ENCODE measurements at places on chromosomes 6 and 20.
A peak's percentile ranks its signal among the peaks of the same experiment; 100 is the strongest.

GRCh38 chr20:1331801-1332453, 3.0 kb upstream of the SDCBP2 start:
- ATAC-seq: no peak

GRCh38 chr6:43171707-43172103, 636 bp downstream of the SRF start:
- ATAC-seq: no peak

GRCh38 chr6:15501826-15502445, 160.9 kb downstream of the DTNBP1 start:
- ATAC-seq: no peak

DNA sequence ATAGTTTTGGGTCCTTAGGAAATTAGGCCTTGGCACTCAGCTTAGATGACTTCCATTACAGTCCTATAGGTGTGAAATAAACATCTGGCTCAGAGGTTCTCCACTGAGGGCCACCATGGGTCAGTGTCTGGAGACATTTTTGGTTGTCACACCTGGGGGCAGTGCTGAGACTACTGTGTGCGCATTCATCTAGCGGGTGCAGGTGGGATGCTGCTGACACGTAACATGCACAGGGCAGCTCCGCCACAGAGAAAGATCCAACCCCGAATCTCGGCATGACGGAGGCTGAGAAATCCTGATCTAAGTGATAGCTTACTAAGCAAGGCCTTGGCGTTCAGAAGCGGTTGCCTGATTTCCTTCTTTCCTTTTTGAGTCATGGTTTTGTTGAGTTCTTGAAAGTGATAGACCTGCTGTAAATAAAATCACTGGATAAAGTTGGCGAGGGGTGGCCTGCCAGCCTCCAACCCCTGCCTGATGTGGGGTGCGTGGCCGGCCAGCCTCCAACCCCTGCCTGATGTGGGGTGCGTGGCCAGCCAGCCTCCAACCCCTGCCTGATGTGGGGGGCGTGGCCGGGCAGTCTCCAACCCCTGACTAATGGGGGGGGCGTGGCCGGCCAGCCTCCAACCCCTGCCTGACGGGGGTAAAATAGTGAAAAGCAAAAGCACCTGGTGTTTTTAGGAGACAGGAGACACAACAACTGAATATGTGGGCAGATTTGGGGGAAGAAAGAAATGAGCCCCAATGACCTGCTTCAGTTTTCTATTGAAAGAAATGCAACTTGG, 158.1 kb downstream of the CDH26 start:
- no peak for ATAC-seq

GRCh38 chr20:62358171-62359042, 8.7 kb downstream of the LAMA5 start:
- ATAC-seq: peak; percentile 21

- no peak for ATAC-seq
Measured at GRCh38 chr20:13910492-13910891, 79.9 kb downstream of the SEL1L2 start.

DNA sequence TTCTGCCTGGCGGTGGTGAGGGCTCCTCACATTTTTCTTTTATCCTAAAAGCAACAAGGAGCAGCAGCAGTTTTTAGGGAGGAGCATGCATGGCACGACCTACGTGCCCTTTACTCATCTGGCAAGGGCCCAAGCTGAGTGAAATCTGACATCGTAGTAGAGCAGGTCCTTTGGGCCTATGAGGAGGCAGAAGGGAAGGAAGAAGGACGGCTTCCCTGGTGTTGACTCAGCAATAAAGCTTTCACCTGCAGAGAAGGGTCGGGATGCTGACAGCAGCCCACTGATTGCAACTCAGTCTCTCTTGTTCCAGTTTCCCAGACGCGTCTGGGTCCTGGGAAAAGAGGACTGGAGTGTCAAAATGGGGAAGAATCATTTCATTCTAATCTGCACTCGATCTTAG, 409.1 kb upstream of the AGPAT4 start:
- ATAC-seq: no peak
